CD4-positive, alpha-beta T cell treated with Interleukin-2 at 100 ng/mL for 4 hours (primary cell): ENCODE measurements at places on chromosomes 16 and 17.

DNA sequence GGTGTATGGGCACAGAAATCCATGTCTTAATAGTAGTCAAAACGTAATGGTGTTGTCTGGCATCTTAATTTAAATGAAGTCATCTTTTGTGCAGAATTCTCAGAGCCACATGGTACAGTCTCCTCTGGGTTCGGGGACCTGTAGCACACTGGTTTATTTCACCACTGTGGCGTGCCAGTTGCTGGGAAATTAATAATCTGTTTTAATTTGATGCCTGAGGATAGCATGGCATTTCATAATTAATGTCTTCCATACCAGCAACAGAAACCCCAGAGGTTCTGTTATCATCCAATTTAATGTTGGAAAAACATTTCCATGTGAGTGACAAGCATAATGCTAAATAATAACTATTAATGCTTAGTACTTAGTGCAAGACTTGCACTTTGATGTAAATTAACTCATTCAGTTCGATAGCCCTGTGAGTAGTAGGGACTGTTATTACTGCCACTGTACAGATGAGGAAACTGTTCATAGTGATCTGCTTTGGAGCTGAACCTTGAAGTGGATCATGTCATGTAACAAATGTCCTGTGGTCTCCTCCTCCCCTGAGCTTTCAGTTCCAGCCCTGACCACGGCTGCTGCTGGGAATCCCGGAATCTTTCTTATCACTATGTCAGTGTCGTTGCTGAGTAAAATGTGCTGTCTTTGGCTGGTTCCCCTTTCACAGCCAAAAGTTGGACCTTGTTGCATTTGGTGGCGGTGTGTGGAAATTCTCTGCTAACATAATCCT lies 51.2 kb downstream of the SNX29 start:
- no peak for DNase-seq

DNA sequence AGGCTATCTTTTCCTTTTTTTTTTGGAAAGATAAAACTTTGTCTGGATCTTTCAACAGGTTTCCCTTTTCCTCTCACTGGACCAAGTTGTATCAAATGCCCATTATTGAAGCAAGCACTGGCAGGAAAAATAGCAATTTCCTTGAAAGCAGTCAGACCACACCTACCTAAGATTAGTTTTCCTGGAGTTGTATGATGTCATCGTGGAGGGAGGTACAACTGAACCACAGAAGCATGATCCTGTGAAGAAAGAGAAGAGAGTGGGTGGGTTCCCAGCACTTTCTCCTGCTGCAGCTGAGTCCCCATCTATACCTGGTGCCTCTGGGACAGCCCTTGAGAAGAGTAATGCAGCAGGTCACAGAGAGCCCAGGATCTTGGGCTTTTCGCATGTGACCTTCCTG lies 63.6 kb upstream of the ERCC4 start:
- no peak for DNase-seq

GRCh38 chr16:85484347-85485300 lies 128.5 kb upstream of the GSE1 start:
- no peak for DNase-seq

- no peak for DNase-seq
Observed at GRCh38 chr16:85927959-85928358, 29.0 kb downstream of the IRF8 start.

DNA sequence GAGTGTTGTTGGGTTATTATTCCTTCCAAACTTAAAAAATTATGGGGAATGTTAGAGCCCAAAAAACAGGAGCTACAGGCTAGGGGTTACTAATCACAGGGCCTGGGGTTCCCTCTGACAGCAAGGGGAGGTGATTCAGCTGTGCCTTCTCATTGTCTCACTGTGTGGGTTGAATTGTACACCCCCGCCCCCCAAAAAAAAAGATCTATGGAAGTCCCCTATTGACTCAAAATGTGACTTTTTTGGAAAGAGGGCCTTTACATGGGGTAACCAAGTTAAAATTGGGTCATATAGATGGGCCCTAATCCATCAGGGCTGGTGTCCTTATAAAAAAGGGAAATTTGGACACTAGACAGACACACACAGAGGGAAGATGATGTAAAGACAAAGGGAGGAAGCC lies 190.2 kb downstream of the SOX9 start:
- DNase-seq, result no peak

DNA sequence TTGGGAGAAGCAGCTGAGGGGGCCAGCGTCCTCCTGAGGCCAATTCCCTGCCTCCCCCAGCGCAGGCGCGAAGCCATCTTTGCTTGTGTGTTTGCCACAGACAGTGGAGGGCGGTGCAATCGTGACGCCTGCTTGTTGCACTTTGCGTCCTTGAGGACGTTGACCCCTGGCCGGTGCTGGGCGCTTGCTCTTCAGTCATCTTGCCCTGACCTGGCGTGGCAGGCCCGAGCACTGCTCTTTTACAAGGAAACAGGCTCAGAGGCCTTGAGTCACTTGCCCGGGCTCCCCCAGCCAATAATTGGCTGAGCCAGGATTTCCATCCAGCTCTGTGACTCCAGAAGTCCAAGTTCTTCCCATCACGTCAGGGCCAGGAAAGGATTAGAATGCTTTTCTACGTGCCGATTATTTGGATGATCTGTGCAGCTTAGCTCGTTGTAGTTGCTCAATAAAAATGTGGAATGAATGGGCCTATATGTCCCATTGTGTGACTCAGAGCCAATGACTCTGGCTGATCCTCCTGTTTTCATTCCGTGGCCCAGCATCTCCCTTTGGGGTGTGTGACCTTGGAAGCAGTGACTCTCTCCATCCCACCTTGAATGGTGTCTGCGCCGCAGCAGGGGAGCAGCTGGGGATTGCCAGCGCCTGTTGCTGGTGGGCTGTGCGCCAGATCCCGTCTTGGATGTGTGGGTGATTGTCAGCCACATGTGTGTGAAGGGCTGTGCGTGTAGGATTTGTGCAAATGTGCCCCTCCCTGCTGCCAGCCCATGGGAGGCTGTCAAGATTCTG lies 214.1 kb downstream of the SEC14L1 start:
- no peak for DNase-seq

DNA sequence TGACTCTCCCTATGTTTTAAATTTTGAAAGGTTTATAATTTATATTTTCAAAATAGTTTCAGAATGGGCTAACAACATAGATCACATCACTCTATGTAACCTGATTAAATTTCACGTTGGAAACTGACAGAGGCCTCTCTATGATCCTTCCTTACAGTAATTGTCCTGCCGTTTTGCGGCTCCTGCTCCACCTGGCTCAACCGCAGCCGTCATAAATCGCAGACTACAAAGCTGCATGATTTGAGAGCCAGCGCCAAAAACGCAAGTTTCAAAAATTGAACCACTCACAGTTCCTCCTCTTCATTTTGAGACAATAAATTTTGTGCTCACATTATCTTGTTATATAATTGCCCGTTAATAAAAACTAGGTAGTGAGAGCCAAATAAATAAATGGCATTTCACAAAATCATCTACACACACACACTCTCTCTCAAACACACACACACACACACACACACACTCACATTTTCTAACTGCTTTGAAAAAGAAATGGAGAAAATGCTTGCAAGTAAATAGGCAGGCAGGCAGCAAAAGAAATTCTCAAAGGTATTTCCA lies 263.1 kb upstream of the PSMD7 start:
- no peak for DNase-seq

DNA sequence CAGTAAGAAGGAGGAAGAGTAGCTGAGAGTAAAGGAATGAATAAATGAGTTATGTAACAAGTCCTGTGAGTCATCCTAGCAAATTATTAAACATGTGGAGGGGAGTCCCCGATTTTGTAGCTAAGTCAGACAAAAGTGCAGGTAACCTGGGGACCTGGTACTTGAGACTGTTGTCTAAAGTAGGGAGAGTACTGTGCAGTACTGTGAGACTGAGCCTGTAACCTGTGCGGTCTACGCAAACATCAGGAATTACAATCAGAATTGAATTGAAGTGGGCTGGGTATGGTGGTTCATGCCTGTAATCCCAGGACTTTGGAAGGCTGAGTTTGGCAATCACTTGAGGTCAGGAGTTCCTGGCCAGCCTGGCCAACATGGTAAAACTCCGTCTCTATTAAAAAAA lies 35.7 kb downstream of the IKZF3 start:
- DNase-seq, result no peak

DNA sequence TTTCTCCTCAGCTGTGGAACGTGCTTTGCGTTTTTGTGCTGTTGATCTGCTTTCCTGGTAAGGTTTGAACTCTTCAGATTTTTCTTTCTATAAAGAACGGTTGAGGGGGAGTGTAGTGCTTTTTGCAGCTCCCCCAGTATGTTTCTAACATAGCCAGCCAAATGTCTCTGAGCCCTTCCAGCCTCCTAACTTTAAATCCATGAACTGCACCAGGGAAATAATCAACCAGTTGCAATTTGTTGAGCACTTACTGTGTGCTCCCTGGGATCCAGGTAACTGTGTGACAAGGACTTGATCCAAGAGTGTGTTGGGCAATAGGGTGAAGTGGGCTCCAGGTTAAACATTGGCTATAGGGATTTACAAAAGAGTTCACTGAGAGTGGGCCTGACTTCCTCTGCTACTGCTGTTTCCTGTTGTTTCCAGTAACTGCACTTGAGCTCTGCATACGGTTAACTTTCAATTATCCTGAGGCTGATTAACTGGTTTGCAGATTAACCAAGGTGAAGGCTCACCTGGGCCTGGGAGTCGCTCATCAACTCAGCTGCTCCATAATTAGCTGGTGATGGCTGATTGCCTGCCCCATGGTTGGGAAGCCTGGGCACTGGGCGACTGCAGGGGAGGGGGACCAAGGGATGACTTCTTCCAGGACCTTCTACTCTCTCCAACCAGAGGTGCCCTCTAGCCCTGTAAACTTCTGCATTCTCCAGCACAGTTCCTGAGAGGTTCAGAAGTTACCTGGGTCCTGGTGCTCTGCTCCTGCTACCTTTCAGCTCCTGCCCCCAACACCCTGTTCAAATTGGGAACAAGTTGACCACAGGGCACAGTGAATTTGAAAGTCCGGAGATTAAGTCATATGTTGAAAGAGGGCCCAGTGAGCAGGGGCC lies 19.5 kb downstream of the HLF start:
- DNase-seq, result no peak

GRCh38 chr16:74991268-74991592 lies 6.3 kb upstream of the WDR59 start:
- no peak for DNase-seq

GRCh38 chr16:62462971-62463370 lies 426.7 kb upstream of the CDH8 start:
- no peak for DNase-seq

DNA sequence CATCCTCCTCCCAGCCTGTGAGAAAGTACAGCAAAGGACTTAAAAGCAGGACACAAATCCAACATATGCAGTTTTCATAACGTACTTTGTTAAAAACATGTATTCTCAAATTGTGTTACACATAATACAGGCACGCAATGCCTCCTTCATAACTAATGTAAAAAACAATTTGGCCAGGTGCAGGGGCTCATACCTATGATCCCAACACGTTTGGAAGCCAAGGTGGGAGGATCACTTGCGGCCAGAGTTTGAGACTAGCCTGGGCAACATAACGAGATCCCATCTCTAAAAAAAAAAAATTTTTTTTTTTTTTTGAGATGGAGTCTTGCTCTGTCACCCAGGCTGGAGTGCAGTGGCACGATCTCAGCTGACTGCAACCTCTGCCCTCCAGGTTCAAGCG lies 20.4 kb downstream of the TEX2 start:
- no peak for DNase-seq
